ENCODE measurements at places on chromosomes 7 and 10.

- DNase-seq, result no peak
These were observed 64.0 kb upstream of the DUSP5 start for GRCh38 chr10:110433740-110434139.

DNA sequence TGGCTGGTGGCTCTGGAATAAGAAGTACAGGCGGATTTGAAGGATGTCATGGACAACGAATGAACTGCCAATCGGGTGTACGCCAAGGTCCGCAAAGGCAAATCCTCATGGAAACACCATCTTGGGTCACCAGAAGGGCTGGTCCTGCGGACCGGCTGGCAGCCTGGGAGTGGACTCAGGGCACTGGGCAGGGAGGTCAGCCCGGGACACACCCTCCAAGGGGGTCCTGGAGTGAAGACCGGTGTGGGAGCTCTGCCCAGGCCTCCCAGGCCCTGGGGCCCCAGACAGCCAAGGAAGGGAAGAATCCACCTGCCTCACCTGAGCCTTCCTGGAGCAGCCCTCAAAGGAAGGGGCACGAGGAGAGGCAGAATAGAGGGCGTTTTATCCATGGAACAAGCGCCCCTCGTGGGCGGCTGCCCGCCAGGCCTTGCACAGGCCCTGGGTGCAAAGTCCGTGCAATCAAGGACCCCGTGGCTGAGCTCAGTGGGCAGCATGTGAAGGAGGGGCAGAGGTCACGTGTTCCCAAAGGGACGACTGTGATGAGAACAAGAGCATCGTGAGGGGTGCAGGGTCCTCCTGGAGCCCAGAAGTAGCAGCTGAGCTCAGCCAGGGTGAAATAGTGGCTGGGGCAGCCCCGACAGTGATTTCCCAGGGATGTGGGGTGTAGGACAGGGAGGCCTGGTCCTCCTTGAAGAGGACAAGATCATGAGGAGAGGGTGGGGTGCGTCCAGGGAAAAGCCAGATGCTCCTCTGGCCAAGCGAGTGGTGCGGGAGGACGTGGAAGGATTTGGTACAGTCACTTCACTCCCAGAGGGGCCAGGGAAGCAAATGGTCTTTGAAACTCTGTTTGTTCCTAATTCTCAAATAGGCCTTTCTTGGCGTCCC is 105.2 kb downstream of the TCERG1L start:
- no peak for DNase-seq

DNA sequence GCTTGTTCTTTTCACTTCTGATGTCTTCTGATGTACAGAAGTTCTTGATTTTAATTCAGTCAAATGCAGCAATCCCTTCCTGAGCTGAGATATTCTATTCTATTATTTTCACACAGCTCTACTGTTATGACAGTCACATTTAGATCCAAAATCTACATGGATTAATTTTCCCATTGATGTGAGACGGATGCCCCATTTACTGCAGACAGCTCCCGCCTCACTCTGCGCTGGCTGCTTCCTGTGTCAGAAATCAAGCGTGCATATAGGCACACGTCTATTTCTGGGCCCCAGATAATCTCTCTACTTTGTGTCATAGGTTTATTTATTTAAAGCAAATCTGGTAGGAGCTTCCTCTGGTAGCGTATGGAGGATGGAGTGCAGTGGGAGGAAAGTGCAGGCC is 6.7 kb downstream of the BNIP3 start:
- no peak for DNase-seq

DNA sequence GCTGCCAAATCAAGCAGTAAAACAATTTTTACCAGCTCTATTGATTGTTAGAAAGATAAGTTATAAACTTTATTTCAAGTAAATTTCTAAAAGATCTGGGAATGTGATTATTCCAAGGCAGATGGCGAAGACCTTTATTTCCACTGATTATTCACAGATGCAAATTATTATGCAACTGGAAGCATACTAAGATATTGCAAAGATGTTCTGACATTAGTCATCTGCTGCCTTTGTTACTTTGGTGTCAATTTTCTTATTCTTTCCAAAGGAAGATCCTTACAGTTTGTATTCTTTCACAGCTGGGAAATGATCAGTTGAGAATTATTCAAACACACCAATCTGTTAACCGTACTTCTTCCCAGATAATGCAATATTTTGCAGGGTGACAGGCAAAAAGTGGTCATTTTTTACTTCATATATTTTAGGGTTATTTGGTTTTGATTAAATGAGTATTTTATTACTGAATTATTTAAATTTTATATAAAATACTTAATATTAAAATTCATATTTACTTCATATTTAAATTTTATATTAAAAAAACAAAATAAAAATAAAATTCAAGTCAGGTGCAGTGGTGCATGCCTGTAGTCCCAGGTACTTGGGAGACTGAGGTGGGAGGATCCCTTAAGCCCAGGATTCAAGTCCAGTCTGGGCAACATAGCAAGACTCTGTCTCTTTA is 171.3 kb downstream of the FZD1 start:
- DNase-seq, result no peak

DNA sequence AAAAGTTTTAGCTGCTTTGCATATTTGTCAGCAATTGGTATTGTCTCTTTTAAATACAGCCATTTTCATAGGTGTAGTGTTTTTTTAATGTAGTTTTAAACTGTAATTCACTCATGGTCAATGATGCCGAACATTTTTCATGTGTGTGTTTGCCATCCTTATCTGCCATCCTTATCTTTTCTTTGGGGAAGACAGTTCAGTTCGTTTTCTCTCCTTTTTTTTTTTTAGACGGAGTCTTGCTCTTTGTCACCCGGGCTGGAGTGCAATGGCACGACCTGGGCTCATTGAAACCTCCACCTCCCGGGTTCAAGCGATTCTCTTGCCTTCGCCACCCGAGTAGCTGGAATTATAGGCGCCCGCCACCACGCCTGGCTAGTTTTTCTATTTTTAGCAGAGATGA is 545.3 kb downstream of the CNTNAP2 start:
- DNase-seq, result no peak

DNA sequence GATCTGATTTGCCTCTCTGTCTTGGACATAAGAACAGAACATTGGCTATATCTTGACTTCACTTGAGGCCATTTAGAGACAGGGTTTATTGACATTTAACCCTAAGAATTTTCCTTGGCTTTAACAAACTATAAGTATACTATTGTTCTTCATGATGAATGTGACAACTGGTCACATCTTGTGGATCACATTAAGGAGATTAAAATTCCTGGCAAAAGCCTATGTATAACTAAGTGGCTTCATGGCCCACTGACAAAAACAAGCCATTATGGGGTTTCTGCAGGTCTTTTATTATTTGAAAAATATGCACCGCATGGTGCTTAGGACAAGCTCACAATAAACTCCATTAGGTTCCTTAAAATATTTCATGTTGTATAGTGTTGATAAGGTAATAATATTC is 54.8 kb downstream of the THNSL1 start:
- DNase-seq, result no peak

- no peak for DNase-seq
These were observed 112.8 kb upstream of the SFMBT2 start for GRCh38 chr10:7523656-7524055.

DNA sequence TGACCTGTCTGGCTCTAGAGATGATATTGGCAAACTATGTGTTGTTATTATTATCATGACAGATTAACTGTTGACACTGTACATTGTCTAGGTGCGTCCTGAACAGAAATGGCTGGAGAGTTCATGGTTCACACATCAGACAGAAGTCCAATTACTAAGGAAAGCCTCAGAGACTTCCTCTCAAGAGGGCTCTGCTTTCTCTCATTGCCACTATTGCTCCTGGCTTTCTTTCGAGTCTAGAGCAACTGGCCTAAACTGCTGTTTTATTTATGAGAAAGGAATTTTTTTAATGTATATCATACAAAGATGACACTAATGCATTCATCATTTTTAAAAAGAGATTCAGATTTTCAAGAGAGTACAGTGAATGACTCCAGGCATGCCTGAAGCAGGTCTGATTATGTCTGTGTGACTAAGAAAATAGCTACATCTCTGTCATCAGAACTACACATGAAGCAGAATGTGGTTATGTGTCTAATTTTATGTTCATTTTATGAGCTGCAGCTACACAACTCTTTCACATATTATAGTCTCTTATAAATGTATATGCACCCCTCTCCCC is 30.4 kb downstream of the NRCAM start:
- DNase-seq, result no peak

GRCh38 chr10:130335336-130335735 is 199.1 kb downstream of the GLRX3 start:
- DNase-seq, result no peak

DNA sequence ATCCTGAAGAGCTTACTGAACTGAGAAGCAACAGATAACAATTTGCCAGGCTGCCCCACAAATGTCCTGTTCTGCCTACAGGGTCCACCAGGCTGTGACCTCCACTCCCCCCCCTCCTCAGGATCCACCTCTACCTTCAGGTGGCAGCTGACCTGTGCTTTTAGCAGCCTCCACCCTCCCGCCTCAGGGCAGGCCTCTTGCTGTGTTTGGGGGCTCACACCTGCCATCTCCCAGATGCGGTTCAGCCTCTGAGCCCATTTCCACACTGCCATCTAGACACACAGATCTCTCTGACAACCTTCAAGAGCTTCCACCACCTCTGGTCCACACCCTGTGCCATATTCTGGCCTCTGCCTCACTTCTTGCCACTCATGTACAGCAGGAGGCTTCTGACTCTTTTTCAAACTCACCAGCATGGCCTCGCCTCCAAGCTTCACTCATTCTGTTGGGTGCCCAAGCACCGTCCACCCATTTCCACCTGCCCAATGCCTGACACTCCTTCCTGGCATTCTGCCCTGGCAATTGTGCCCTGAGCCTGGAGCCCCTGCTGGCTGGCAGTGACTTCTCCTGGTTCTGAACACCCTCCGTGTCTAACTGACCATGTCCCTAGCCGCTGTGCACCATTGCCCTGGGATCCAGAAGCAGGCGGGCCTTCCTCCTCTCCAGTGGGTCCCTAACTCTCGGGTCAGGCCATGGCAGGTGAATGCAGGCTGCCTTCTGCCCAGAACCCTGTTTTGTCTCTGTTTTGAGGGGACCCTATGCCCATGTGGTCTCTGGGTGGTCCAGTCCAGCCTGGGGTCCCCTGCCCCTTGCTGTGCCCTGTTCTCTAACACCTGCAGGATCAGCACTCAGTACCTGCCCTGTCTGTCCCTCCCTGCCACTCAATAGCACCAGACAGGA is 18.5 kb downstream of the TMEM72 start:
- no peak for DNase-seq

DNA sequence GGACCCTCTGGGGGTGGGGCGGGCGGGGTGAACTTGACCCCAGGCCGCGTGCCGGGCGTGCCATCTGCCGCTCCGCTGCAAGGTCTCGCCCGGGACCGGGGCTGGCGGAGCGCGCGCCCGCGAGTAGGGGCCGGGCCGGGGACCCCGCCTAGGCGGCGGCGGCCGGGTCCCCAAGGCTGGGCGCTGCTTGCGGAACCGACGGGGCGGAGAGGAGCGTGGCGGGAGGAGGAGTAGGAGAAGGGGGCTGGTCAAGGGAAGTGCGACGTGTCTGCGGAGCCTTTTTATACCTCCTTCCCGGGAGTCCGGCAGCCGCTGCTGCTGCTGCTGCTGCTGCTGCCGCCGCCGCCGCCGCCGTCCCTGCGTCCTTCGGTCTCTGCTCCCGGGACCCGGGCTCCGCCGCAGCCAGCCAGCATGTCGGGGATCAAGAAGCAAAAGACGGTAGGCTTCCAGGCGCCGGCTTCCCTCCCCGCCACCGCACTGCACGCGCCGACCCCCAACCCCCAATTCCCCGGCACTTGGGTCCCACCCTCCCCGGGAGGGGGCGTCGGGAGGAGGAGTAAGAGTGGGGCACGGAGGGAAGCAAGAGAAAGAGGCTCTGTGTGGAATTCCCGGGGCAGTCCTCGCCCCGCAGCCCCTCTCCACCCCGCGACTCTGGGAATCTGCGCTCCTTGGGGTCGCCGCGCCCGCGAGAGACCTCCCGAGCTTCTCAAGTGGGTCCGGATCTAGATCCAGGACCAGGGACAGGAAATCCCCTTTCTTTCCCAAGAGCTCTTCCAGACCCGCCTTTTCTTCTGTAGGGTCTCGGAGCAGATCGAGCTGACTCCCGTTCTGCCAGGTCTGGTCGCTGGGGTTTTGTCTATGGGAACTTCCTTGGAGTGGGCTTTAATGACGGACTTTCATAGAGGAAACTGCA is at the start of gene PAPSS2:
Gene PAPSS2 (plus strand): TSS at position 308 of the 913 bp plus-strand sequence. CDS start 104 bp downstream, at position 412.
- DNase-seq, result no peak

GRCh38 chr10:129465796-129466702 is 992 bp upstream of the MGMT start:
- DNase-seq, result no peak

DNA sequence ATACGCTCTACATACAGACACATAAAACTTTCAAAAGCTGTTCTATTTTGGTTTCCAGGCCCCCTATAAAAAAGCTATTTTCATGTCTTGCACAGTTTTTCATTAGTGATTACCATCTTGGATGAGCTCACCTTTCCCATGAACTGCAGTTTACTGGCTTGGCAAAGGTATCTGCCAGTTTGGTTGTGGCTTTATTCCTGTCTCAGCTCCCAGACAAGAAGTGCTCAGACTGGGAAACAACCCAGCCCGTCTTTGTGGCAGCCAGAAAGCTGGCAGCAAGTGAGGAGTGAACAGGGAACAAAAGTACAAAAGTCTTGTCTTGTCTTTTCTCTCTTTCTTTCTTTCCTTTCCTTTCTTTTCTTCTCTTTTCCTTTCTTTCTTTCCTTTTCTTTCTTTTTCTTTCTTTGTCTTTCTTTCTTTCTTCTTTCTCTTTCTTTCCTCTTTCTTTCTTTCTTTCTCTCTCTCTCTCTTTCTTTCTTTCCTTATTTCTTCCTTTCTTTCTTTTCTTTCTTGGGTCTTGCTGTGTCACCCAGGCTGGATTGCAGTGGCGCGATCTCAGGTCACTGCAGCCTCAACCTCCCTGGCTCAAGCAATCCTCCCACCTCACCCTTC is 138.8 kb downstream of the CFAP58 start:
- no peak for DNase-seq

GRCh38 chr10:79149662-79150443 is 81.1 kb downstream of the ZMIZ1 start:
- no peak for DNase-seq

DNA sequence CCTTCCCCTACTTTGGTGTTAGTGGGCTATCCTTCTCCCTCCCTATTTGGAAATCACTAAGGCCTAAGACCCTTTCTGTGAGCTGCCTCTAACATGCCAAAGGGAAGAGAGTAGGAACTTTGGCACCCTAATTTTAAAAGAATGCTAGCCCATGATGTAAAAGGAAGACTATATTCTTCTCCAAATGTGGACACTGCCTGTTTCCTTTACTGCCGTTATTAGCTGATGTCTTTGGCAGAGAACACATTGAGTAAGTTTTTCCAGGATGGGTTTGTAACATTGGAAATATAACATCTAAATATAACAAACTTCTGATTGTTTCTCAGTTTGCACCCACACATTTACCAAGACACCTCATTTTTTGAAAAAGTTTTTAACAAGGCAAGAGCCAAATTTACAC is 56.9 kb upstream of the TNKS2 start:
- no peak for DNase-seq
